ENCODE measurements at places on chromosomes 12 and 14. TPM values are rescaled to one million over a fixed set of nuclear protein-coding genes. Genes with fewer than 3 reads are reported as not detected.

GRCh38 chr12:124715121-124715990 lies 147.9 kb upstream of the NCOR2 start:
- peak; percentile 49 for DNase-seq
- H3K4me1 ChIP-seq = no peaks in the 10 kb centered on the region
- H3K27ac ChIP-seq = no peak overlapping the region
- H3K36me3 ChIP-seq = no peaks in the 10 kb centered on the region
- H3K4me3 ChIP-seq = no peak overlapping the region

- H3K27me3 ChIP-seq = no peaks in the 10 kb centered on the region
- H3K36me3 ChIP-seq = no peaks in the 10 kb centered on the region
- DNase-seq = no peak
- no peak overlapping the region for H3K4me3 ChIP-seq
- no peak overlapping the region for H3K27ac ChIP-seq
Measured at GRCh38 chr12:101485021-101485420, 9.9 kb downstream of the SPIC start.

- H3K27ac ChIP-seq = no peak overlapping the region
- H3K36me3 ChIP-seq = no peaks in the 10 kb centered on the region
- no peaks in the 10 kb centered on the region for H3K4me1 ChIP-seq
- DNase-seq = no peak
Measured at GRCh38 chr14:60575008-60575407, 66.1 kb downstream of the SIX6 start.

SLC17A8 gene
- total RNA-seq = not detected

DNA sequence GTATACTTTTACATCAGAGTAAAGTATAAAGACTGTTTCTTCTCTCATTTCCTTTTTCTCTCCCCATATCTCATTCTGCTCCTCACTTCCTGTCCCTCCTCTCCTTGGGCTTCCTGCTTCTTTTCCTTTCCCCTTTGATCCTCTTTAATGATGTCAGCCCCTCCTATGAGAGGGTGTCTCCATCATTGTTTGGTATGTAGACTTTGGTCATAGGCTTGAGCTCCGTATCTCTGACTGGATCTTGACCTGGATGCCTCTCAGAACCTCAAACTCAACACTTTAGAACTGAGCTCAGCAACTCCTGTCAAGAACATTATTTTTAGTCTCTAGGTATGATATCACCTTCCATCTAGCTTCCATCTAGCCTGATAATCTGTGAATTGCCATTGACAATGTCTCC lies 50.3 kb downstream of the AKAP6 start:
- no peaks in the 10 kb centered on the region for H3K36me3 ChIP-seq
- no peaks in the 10 kb centered on the region for H3K4me1 ChIP-seq
- H3K4me3 ChIP-seq = no peak overlapping the region
- no peaks in the 10 kb centered on the region for H3K27me3 ChIP-seq

- H3K4me1 ChIP-seq = no peaks in the 10 kb centered on the region
- H3K27ac ChIP-seq = no peak overlapping the region
- no peaks in the 10 kb centered on the region for H3K36me3 ChIP-seq
- H3K27me3 ChIP-seq = peaks cover 19% of the 10 kb centered on the region
- no peak overlapping the region for H3K4me3 ChIP-seq
Measured at GRCh38 chr14:72683787-72684186, 210.1 kb downstream of the DPF3 start.

GRCh38 chr14:96407935-96408570 lies 16.1 kb downstream of the AK7 start:
- no peak for DNase-seq
- no peaks in the 10 kb centered on the region for H3K27me3 ChIP-seq
- no peaks in the 10 kb centered on the region for H3K4me1 ChIP-seq

- DNase-seq = peak; percentile 8
- H3K4me3 ChIP-seq = no peak overlapping the region
- no peaks in the 10 kb centered on the region for H3K4me1 ChIP-seq
- no peaks in the 10 kb centered on the region for H3K27me3 ChIP-seq
- H3K27ac ChIP-seq = no peak overlapping the region
Measured at GRCh38 chr12:66268562-66268961, 33.7 kb upstream of the HELB start.

DNA sequence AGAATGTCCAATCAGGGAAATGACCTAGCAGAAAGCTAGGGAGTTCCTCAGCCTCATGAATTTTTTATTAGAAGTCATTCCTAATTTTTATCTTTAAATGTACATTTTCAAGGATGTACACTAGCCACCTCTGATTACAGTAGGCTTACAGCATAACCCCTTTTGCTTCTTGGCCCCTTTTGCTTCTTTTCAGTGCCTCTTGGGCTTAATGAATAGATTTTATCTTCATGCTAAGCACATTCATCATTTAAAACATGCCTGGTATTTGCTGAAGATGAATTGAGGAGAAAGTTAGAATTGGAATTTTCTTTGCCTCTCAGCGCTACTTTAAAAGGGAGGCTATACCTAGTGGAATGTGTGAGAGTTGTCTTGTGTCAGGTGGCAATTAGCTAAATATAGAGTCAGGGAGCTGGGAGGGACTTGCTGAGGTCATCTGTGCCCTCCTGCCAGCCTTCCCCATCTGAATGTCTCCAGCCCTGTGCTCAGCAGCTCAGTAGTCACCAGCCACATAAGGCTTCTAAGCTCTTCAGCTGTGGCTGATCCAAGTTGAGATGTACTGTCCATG lies 132.1 kb downstream of the SAMD4A start:
- H3K4me3 ChIP-seq = no peak overlapping the region
- no peaks in the 10 kb centered on the region for H3K27me3 ChIP-seq
- DNase-seq = peak; percentile 28
- H3K27ac ChIP-seq = no peak overlapping the region

NRXN3 gene
- 13.6 TPM for total RNA-seq

NPFF gene
- total RNA-seq = not detected

PIK3C2G gene
- 0.29 TPM for total RNA-seq

KRT77 gene
- total RNA-seq = not detected

DNA sequence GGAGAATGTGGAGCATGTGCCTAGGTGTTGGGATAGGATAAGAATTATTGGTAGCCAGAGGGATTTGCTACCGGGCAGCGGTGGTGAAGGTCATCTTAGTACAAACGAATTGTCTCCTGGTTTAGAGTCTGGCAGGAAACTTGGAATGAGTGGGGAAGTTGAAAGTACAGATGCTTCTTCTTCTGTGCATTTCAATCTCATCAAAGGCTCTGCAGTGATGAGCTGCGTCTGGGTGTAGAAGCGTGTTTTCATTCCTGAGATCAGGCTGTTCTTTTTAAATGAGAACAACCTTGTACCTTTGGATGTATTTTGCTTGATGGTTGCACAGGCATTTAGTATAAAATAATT lies 2.1 kb downstream of the WNK1 start:
- peak overlapping the region; percentile 99 for H3K27ac ChIP-seq
- DNase-seq = peak; percentile 30
- no peaks in the 10 kb centered on the region for H3K36me3 ChIP-seq
- H3K4me1 ChIP-seq = peaks cover 38% of the 10 kb centered on the region
- no peaks in the 10 kb centered on the region for H3K27me3 ChIP-seq
- peak overlapping the region; percentile 88 for H3K4me3 ChIP-seq
